ENCODE measurements at places on chromosomes 1 and 21.

GRCh38 chr1:34425785-34426184 lies 249.1 kb downstream of the C1orf94 start:
- DNase-seq, result no peak

DNA sequence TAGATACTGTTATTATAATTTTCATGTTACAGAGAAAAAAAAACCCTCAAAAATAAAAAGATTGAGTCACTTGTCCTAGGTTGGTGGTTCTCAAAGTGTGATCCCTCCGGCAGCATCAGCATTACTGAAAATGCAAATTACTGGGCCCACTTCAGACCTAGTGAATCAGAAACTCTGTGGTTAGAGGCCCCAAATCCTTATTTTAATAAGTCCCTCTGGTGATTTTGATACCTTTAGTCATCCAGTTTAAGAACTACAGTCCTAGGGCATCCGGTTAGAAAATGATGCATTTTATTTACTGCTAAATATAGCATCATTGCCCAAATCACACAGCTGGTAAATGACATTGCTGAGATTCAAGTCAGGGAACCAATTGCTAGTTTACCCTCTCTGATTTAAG lies 203.7 kb upstream of the RUNX1 start:
- DNase-seq, result no peak

- DNase-seq, result no peak
Observed at GRCh38 chr1:174408146-174408545, 39.6 kb upstream of the GPR52 start.

- no peak for DNase-seq
Observed at GRCh38 chr21:15874615-15875014, 144.8 kb downstream of the USP25 start.
